ENCODE measurements at places on chromosomes 1 and 21.

- DNase-seq = no peak
These were observed 34.6 kb downstream of the UMODL1 start for GRCh38 chr21:42105476-42106315.

DNA sequence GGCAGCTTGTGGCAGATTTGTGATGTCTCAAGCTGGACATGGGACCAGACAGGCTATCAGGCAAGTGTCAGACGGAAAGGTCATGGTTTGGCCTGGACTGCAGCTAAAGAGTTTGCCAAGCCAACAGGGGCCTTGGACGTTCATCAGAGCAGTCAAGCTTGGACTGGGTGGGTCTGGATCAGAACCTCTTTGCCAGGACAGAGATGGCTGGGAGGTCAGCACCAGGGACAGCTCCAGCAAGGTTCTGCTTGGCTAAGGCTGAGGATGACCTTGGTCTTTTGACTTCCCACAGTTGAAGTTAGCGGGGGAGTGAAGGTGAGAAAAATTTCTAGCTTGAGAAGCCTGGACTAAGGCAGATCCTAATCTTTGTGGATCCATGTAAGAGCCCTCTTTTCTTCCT, 68.1 kb downstream of the GRIK3 start:
- DNase-seq = no peak

DNA sequence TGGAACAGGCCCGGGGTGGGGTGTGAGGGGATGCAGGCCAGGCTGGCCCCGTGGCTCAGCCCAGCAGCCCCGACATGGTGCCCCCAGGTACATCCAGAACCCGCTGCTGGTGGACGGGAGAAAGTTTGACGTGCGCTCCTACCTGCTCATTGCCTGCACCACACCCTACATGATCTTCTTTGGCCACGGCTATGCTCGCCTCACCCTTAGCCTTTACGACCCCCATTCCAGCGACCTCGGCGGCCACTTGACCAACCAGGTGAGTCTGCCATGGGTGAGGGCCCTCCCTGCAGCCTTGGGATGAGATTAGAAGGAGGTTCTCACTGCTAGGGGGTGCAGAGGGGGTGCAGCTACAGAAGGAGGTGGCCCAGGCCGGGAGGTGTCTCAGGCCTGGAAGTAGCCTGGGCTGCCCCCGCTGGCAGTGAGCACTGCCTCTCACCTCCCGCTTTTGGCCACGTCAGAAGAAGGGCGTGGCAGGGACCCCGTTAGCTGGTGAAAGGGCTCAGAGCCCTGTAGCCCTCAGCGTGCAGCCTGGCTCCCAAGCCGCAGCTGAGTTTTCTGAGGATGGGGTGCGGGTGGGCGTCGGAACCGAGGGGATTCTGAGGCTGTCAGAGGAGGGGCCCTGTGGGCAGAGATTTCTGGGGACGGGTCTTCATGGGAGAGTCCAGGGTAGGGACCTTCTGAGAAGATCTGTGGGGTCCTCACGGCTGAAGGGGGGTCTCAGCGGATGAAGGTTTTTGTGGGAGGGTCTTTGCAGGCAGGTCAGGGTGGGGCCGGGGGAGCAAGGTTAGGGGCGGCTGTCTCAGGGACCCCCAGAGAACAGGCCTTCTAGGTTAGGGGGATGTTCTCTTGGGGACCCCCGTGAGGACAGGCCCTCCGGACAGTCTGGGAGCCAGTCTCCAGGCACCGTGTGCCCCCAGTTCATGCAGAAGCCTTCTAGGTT, 10.4 kb downstream of the TTLL10 start:
- DNase-seq = no peak

- peak; percentile 46 for DNase-seq
These were observed 102.3 kb downstream of the TMEM53 start for GRCh38 chr1:44571712-44572571.

DNA sequence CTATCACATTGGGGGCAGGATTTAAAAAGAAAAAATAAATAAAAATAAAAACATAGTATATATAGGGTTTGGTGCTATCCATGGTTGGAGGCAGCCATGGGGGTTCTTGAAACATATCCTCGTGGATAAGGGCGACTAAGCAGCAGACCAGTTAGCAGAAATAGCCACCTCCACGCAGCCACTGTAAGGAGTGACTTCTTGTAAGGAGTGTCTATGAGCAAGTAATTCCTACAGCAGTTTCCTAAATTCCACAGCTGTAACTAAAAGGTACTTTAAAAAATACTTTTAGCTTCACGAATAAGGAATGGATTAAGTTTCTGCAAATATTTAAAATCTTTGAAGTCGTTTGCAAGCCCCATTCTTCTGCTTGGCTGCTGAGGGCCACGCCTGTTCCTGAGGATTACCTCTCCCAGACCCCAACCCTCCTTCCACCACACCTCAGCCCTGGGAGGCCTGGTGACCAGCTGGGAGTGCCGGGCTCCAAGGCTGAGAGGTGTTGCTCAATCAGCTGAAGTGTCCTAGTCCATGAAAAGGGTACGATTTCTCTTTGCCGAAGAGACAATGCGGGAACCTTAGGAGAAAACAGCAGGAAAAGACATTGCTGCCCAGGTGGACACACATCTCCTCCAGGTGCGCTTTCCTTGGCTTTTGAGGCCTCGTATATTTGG, 115.3 kb downstream of the ADSS2 start:
- no peak for DNase-seq

- DNase-seq = no peak
These were observed 8.6 kb downstream of the SLC37A1 start for GRCh38 chr21:42522271-42522670.

DNA sequence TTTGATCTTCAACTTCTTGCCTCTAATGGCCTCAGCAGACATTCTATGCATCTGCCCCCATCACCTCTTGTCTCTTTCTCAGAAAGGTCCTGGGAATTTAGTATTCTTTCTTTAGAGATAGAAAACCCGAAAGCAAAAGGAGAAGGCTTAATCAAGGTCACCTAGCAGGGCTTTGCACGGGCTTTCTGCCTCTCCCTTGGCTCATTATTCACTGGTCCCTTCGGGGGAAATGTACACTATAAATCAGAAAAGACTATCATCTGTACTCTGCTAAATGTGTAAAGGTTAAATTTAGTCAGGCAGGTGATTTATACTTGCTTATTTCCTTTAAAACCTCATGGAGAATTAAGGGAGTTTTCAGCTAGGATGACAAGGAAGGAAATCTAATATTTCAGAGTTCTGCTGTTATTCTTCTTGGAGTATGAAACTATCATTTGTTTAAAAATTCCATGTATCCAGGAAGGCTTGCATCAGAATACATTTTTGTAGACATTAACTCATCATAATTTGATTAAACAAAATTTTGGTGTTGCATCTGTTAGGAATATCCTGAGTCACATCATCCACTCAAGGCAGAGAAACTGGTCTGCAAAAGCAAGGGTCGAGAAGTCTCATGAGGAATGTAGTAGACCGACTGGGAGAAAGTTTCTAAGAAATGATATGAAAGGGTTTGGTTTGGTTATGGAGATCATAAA, 124.6 kb downstream of the GABPA start:
- DNase-seq = no peak

DNA sequence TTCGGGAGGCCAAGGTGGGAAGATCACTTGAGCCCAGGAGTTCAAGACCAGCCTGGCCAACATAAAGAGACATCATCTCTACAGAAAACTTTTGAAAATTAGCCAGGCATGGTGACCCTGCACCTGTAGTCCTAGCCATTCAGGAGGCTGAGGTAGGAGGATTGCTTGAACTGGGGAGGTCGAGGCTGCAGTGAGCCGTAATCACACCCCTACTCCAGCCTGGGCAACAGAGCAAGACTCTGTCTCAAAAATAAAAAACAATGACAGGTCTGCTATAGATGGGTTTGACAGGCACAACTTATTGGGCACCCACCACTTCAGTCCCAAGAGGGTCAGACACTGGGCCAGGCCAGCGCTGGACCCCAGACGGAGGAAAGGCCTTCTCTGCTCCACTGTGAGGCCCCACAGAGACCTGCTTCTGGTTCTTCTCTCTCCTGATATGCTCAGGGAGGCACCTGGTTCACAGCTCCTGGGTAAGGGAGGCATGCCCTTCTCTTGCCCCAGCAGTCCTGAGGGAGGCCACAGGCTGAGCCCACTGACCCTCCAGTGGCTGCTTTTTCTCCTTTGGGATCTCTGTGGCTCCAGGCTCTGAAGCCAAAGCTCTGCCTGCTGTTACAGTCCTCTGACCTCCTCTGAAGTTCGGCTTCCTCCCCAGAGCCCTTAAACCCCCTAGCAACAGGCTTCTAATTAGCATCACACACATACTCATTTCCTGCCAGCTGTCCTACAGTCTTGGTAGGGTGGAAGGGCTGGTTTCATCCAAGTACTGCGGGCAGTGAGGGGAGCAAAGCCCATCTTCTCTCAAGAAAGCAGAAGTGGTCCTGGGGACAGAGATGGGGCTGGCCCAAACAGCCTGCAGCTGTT, 14.4 kb downstream of the S100A16 start:
- DNase-seq = no peak

- no peak for DNase-seq
These were observed 83.0 kb downstream of the GPR161 start for GRCh38 chr1:168053681-168054080.

DNA sequence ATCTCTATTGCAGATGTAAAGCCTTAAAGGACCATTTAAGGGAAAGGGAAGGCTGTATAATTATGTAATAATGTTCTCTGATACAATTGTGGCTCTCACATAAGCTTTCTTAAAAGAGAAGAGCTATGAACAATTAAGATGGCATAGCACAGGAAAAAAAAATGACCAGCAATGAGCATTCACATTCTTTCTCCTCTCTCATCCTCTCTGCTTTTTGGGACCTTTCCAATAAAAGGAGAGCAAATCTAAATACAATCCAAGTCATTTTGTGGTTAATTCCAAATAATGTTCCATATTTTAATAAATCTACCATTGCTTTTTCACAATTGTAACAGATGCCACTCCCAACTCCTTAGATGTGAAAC, 23.5 kb downstream of the SMYD3 start:
- DNase-seq = no peak

- peak; percentile 19 for DNase-seq
These were observed 64.3 kb downstream of the PRKAA2 start for GRCh38 chr1:56709269-56709880.

DNA sequence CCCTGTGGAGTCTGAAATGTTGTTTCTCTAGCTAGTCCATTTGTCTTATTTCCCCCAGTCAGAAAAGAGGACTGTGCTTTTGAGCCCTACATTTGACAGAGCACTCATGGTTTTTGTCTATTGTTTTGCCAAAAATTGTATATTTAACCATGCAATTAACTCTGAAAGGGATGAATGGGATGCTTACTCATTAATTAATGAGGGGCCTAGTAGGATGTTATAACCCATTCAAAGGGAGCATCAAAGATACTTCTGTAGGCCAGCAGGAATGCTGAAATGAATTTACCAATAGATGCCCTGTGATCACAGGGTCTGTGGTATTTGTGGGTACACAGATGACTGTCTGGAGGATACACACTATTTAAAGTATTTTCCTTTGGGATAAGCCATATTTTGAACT, 147.7 kb downstream of the FCRL5 start:
- DNase-seq = no peak

DNA sequence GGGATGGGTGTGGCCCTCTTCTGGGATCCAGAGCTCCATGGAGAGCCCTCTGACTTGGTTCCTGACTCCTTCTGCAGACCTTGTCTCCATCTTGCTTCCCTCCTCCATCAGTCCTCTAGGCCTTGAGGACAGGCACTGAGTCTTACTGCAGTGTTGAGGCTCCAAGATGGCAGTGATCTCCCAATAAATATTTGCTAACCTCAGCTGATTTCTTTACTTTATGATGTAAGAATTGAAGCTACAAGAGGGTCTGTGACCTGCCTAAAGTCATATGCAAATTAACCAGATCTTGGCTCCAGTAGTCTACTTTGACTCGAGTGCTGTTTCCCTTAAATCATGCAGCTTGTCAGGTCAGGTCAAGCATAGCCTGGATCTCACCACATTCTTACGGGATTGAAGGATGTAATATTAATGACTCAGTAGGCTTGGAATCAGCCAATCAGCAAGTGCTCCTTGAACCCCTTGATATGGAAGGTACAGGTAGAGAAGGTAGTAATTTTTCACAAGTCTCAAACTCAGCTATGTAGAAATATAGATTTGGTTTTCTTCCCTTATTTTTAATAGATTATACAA, 93.0 kb downstream of the CLIC6 start:
- no peak for DNase-seq

DNA sequence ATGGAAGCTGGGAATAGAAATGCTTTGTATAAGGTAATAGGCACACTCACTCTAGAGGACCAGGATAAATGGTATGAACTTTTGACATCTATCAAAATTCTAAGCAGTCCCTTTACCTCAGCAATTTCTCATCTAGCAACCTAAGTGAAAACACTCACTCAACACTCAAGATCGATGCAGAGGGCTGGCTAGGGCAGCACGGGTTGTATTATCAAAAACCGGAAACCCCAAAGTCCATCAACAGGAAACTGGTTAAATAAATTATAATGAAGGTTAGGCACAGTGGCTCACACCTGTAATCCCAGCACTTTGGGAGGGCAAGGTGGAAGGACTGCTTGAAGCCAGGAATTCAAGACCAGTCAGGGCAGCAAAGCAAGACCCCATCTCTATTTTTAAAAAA, 9.4 kb downstream of the USP48 start:
- DNase-seq = no peak

GRCh38 chr1:11335417-11336056, 62.5 kb downstream of the UBIAD1 start:
- no peak for DNase-seq

DNA sequence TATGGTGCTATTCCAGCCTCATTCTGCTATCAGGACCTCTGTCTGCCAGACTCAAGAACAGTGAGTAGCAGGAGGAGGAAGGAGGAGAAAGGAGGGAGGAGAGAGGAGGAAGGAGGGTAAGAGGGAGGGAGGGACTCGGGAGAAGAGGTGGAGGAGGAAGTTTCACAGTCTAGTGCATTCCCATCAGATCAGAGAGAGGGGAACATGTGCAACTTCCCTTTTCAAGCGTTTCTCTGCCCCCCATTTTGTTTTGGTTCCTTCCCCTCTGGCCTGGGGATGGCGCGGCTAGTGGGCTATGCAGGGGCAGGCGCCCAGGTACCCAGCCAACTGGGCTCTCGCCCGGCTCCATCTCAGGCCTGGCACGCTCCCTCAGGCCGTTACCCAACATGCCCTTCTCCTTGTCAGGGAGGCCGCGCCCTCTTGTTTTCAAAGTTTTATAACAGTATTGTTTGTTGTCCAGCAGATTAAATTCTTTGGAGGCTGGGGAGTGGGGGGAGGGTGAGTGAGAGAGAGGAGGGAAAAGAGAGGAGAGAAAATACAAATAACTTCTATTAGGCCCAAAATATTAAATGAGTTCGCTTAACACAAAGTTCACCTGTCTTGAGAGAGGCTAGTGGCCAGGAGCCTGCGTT, 56.0 kb downstream of the CD46 start:
- DNase-seq = no peak

- no peak for DNase-seq
These were observed 7.5 kb upstream of the TOMM20 start for GRCh38 chr1:235136111-235136510.

- DNase-seq = no peak
These were observed 23.8 kb downstream of the EIF2D start for GRCh38 chr1:206588492-206588891.

- no peak for DNase-seq
These were observed 138.6 kb upstream of the EDN2 start for GRCh38 chr1:41622859-41623732.
